ENCODE measurements at places on chromosomes 7 and 10.

DNA sequence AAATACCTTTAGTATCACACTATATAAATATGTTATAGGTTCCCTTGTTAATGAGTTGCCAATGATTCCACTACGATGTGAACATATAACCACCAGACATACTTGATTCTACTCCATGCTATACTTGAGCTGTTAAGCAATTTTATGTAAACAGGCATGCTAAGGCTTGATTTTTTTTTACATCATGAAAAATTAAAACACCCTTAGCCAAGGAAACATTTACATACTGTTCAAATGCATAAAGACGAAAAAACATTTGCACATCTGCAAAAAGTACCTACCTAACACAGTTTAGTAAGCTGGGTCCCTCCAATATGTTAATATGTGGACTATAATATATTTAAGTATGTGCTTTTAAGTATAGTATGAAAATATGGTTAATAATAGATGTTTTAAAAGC, 9.0 kb upstream of the CABCOCO1 start:
- no peak for DNase-seq

DNA sequence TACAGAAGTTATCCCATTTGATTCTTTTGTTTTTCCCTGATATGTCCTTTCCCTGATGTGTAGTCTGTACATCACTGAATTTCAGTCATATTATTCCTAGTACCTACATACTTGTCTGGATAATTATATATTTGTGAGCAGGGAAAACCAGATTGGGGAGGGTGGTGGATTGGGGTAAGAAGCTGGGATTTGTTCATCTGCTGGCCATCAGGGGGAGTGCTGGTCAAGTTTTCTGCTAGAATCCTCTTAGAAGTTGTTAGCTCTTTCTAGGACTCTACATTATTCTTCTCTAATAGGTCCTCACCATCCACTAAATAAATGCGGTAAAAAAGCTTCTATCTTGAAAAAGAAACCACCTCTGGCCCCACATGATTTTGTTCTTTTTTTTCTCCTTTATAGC, 232.7 kb upstream of the TAC1 start:
- DNase-seq, result no peak

DNA sequence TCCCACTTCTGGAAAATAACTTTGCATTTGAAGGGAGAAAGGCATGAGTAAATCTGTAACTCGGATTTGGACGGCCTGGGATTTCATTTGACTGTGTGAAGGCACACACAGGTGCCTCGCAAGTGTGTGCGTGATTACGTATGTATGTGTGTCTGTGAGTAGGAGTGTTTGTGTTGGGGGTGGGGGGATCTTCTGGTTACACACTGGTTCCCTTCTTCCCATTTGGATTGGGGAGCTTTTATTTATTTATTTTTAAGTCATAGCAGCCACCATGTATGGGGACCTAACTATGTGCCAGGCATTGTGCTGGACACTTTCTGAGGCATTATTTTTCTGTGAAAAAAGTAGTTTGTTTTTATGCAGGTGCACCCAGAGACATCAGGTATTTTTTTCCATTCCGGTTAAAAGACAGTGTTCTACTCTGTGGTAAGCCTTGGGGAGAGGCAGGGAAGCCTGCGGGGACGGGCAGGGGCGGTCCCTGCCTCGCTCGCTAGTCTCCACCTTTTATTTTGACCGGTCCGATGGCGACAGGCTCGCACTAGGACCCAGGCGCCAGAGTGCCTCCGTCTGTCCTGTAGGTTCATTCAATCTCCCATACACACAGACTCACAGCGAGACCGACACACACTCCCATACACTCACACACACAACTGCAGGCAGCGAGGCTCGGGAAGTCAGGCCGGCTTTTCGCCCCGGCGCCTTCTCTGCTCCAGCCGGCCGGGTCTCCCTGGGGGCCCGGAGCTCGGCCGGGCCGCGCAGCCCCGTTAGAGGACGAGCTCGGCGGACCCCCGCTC, at the start of gene MXI1:
Gene MXI1, plus strand, starts transcription at position 595 of the 794 bp plus-strand sequence. CDS start 204 bp downstream, outside the sequence.
- peak; percentile 61 for DNase-seq

GRCh38 chr10:35184527-35185171, 58.0 kb downstream of the CREM start:
- DNase-seq, result no peak

GRCh38 chr7:101739775-101740398, 77.5 kb upstream of the CUX1 start:
- DNase-seq, result no peak

GRCh38 chr7:17255926-17256325, 42.5 kb upstream of the AHR start:
- DNase-seq, result no peak

Measured in activated T-cell treated with anti-CD3 and anti-CD28 coated beads, Interleukin-2, amount 50 U/mL, for 48 hours (primary cell).